ENCODE measurements at places on chromosomes 6 and 20.
A peak's percentile ranks its signal among the peaks of the same experiment; 100 is the strongest.

GRCh38 chr20:19275630-19276071 is 63.2 kb downstream of the SLC24A3 start:
- H3K4me3 ChIP-seq: peak overlapping the region; percentile 31
- peaks cover 55% of the 10 kb centered on the region for H3K4me1 ChIP-seq
- H3K27me3 ChIP-seq: no peaks in the 10 kb centered on the region
- no peak for DNase-seq
- H3K27ac ChIP-seq: peak overlapping the region; percentile 84
- H3K36me3 ChIP-seq: peaks cover 13% of the 10 kb centered on the region

DNA sequence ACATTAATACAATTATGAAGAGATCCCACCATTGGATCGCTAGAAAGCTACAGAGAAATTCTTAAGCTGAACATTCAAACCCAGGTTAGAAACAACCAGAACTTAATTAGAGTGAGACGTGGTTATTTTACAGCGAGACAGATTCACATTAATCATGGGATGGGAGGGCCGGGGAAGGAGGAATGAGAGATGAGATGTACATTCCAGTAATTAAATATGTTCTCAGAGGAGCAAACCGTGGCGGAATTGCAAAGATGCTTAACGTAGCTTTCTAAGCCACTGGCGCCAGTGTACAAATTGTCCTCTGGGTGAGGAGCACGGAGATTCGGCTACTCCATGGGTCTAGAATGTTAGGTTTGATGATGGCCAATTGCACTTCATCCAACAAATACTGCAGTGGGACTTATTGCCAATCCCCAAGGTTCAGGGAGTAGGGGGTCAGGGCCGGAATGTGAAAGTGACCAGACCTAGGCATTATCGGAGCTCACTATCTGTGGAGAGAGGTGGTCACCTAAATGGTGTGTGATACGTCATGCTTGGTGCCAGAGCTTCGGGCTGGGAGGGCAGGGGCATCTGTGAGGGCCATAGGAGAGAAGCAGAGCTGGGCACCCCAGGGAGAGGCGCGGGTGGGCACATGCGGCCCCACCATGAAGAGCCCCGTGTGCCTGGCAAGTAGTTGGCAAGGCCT is 114.7 kb downstream of the EDN3 start:
- H3K4me3 ChIP-seq: no peak overlapping the region
- H3K27ac ChIP-seq: no peak overlapping the region
- H3K36me3 ChIP-seq: no peaks in the 10 kb centered on the region
- H3K4me1 ChIP-seq: peaks cover 29% of the 10 kb centered on the region

GRCh38 chr6:136843210-136843609 is 20.8 kb downstream of the PEX7 start:
- peaks cover 17% of the 10 kb centered on the region for H3K36me3 ChIP-seq
- peaks cover 3% of the 10 kb centered on the region for H3K27me3 ChIP-seq
- peaks cover 28% of the 10 kb centered on the region for H3K4me1 ChIP-seq
- no peak overlapping the region for H3K27ac ChIP-seq
- DNase-seq: no peak
- H3K4me3 ChIP-seq: no peak overlapping the region

- peaks cover 23% of the 10 kb centered on the region for H3K4me1 ChIP-seq
- H3K36me3 ChIP-seq: no peaks in the 10 kb centered on the region
- no peak for DNase-seq
- H3K4me3 ChIP-seq: no peak overlapping the region
Measured at GRCh38 chr20:23251779-23252178, 98.8 kb upstream of the NXT1 start.

DNA sequence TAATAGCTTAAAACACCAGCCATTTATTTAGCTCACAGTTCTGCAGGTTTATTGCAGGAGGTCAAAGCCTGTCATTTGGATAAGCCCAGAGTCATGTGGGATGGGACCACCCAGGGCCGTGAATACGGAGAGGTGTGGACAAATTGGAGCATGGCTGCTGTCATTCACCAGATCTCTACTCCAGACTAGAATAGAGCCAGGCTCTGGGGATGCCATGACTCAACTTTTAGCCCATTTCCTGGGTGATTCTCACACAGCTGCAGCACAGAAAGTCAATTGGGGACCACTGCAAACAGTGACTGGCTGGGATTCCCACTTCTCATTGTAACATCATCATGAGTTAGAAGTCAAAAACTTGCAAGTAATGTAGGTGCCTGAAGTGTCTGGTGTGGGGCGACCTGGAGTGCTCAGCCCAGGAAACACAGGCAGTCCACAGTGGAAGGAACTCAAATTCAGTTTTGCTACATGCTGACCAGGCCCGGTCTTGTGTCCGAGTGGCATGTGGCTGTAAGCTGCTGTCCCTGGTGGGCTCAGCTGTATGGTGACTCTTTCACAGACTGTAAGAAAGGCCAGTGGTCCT is 174.3 kb downstream of the SCP2D1 start:
- H3K36me3 ChIP-seq: no peaks in the 10 kb centered on the region
- no peak overlapping the region for H3K4me3 ChIP-seq
- peaks cover 13% of the 10 kb centered on the region for H3K4me1 ChIP-seq
- peaks cover 7% of the 10 kb centered on the region for H3K27me3 ChIP-seq

- H3K4me3 ChIP-seq: peak overlapping the region; percentile 97
- H3K36me3 ChIP-seq: peaks cover 5% of the 10 kb centered on the region
- H3K4me1 ChIP-seq: peaks cover 37% of the 10 kb centered on the region
- H3K27ac ChIP-seq: no peak overlapping the region
- H3K27me3 ChIP-seq: no peaks in the 10 kb centered on the region
Measured at GRCh38 chr20:5128886-5129285, 2.1 kb downstream of the CDS2 start.

DNA sequence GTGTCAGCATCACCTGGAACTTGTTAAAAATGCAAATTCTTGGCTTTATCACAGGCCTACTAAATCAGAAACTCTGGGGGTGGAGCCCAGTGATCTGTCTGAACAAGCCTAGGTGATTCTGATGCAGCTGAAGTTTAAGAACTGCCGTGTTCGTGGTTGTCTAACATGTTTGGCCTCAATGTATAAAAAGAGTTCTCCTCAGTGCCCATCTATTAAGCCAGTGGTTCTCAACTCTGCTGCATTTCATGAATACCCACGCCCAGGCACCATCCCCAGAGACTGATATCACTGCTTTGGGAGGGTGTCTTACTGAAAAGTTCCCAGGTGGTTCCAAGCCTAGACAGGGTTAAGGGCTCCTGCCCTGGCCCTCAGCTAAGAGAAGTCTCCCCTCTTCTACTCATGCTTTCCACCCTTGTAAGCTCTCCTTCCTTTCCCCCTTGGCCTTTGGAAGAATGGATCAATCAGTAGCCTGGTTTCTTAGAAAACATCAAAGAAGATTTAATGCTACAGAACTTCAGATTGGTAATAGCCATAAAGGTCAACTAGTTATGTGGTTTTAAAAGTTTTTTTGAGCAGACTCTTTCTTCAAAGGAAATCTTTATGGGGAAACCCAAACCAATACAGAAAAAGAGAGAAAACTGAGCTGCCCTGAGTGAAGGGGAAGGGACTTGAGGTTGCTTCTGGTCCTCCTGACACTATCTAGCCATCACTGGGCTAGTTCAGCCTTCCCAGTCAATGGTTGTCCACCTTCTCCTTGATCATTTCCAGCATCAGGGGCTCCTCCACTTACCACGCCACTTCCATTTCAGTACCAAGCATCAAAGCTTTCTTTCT is 38.9 kb upstream of the TNFAIP3 start:
- H3K27me3 ChIP-seq: no peaks in the 10 kb centered on the region
- H3K36me3 ChIP-seq: no peaks in the 10 kb centered on the region
- DNase-seq: no peak
- H3K27ac ChIP-seq: no peak overlapping the region
- no peak overlapping the region for H3K4me3 ChIP-seq
- H3K4me1 ChIP-seq: peaks cover 12% of the 10 kb centered on the region

Measured in nephron progenitor cell (in vitro differentiated cells).